ENCODE measurements at places on chromosomes 3 and 15.

GRCh38 chr3:175484666-175485065 is 625.5 kb downstream of the NAALADL2 start:
- DNase-seq: no peak

DNA sequence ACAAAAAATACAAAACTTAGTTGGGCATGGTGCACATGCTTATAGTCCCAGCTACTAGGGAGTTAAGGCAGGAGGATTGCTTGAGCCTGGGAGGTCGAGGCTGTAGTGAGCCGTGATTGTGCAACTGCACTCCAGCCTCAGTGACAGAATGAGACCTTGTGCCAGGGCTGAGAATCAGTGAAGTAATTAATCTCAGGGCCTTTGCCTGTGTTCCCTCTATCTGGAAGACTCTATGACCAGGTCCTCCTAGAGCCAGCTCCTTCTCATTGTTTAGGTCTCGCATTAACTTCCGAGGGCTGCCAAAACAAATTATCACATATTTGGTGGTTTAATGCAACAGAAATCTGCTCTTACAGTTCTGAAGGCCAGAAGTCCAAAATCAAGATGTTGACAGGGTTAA is 41.4 kb upstream of the FLNB start:
- DNase-seq: no peak

- no peak for DNase-seq
These were observed 24.6 kb downstream of the CCR4 start for GRCh38 chr3:32975891-32976595.

GRCh38 chr3:47413751-47414150 is 32.9 kb downstream of the PTPN23 start:
- DNase-seq: no peak

GRCh38 chr3:188362405-188362831 is 208.5 kb downstream of the LPP start:
- no peak for DNase-seq

DNA sequence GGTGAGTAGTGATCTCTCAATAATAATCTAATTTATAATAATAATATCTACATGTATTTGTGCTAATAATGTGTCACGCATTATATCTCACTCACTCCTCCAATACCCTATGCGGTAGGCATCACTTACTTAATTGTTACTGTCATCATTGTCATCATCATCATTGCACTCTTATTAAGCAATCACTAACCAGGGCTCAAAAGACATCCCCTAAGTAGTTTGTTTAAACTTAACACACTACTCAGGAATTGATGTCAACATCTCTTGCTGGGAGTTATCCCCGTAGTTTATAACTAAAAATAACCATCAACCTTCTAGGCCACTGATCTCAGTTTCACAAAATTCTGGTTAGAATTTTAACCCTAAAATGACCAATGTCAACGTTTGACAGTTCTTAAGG is 56.8 kb upstream of the ICE2 start:
- no peak for DNase-seq

DNA sequence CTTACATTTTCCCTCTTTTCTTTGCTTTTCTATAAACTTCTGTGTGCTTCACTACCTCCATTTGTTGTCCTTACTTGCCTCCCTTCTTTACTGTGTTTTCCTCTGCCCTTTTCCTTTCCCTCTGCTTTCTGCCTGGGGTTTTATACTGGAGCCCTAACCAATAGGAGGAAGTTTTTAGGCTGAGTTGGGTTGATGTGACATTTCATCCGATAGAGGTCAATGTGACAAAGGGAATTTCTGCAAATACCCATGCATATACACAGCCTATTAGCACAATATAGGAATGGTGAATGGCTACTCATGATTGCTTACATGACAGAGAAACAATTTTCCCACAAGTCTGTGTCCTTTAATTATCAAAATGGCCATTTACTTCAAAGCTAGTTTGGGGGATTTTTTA is 153.0 kb upstream of the ARPP21 start:
- DNase-seq: no peak

DNA sequence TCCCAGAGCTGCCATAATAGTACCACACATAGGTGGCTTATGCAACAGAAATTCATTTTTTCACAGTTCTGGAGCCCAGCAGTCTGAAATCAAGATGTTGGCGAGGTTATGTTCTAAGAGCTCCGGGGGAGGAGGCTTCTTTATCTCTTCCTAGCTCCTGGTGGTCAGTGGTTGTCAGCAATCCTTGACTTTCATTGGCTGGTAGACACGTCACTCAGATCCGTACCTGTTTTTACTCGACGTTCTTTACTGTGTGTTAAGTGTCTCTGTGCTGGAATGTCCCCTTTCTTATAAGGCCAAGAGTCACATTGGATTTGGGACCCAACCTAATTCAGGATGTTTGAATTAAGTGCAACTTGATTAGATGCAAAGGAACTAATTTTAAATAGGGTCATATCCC is 218.5 kb upstream of the CNTN3 start:
- no peak for DNase-seq

- peak; percentile 3 for DNase-seq
These were observed 10.4 kb downstream of the SLITRK3 start for GRCh38 chr3:165185707-165186327.

- no peak for DNase-seq
These were observed 89.1 kb upstream of the ALCAM start for GRCh38 chr3:105277656-105278055.

GRCh38 chr3:179526989-179527391 is 35.7 kb upstream of the ACTL6A start:
- DNase-seq: no peak

- no peak for DNase-seq
These were observed 494.7 kb upstream of the NECTIN3 start for GRCh38 chr3:110576960-110577359.

- no peak for DNase-seq
These were observed 314.7 kb upstream of the SLCO3A1 start for GRCh38 chr15:91538782-91539181.

DNA sequence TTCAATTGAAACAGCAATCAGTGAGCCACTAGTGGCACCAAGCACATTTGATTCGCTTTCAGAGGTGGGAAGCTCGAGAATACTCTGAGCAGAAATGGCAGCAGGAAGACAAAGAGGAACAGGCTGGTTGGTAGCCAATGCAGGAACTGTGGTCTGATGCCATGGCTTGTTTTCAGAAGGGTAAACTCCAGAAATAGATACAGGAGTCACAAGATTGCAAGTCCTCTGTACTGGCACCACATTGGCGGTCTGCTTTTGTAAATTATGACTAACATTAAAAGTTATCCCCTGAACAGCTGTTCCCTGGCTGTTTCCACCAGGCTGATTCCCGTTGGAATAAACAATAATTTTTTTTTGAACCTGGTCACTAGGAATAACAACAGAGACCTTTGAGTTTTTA is 35.5 kb downstream of the USF3 start:
- no peak for DNase-seq

- DNase-seq: no peak
These were observed 360.1 kb upstream of the THRB start for GRCh38 chr3:24854748-24855147.

- DNase-seq: no peak
These were observed 13.0 kb upstream of the UBR1 start for GRCh38 chr15:43118829-43119228.

All from NK-92 treated with Interleukin-12 subunit alpha and Interleukin-12 subunit beta, amount 100 ng/mL, for 24 hours (cell line).